Activated T-helper 1 cell treated with anti-CD3 and anti-CD28 coated beads, Interleukin-2, amount 50 U/mL, for 16 hours (primary cell): ENCODE measurements at places on chromosomes 1 and 21.

GRCh38 chr21:44868707-44869106 lies 4.8 kb downstream of the PTTG1IP start:
- DNase-seq = no peak

DNA sequence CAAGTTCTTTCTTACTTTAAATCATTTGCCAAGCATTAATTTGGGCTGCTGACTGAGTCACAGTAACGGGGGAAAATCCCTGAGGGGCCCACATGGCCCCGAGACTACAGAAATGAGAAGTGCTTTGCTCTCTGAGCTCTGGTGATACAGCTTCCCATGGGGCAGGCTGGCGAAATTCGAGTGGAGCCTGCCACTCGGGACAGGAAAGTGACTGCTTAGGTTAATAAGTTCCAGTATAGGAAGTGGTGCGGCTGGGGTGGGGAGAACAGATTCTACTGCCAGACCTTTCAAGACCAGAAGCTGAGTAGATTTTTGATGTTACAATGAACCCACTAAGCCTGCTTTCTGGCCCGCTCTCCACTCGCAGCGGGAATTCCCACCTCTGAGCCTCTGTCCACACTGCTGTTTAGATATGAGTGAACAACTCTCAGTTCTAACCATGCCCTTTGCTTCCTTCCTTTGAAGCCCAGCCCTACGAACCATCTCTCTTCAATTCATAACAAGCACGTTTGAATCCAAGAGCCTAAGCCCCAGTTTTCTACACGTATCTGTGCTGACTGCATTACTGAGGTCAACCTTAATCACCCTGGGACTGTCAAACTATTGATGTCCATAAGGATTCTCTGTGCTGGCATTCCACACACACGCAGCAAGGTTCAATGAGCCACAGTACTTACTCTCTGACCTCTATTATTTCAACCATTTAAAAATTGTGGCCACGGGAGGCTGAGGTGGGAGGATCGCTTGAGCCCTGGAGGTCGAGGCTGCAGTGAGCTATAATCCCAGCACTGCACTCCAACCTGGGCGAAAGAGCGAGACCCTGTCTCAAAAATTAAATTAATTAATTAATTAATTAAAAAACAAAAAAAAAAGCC lies 9.6 kb downstream of the ZBTB17 start:
- DNase-seq = no peak

DNA sequence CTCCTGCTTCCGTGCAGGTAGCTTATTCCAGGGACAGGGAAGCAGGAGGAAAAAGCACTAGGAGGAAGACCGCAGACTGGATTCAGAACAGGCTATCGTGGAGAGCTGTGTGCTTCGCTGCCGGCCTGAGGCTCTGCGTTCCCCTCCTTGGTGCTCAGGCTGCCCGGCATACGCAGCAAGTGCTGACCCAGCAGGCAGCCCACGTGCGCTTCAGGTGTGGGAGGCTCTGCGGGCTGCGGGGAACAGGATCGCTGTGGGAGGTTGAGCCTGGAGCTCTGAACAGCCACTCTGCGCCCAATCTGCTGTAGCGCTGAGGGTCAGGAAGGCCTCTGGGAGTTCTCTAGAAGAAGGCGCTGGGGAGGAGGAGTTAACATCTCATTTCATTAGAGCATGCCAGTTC lies 27.9 kb downstream of the DOP1B start:
- DNase-seq = no peak

- no peak for DNase-seq
Measured at GRCh38 chr1:231414260-231415016, 7.6 kb downstream of the EGLN1 start.

DNA sequence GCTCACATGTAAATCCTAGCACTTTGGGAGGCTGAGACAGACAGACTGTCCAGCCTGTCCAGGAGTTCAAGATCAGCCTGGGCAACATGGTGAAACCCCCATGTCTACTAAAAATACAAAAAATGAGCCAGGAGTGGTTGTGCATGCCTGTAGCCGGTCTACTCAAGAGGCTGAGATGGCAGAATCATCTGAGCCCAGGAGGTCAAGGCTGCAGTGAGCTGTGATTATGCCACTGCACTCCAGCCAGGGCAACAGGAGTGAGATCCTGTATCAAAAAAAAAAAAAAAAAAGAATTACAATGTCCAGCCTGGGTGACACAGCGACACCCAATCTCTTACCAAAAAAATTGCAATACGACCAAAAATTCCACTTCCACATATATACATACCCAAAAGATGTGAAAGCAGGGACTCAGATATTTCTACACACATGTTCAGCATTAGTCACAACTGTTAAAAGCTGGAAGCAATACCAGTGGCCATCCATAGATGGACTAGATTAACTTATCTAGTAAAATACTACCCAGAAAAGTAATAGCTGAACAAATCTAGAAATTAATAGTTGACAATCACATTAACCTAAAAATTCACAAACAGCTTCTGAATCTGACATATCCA lies 49.2 kb downstream of the ASH1L start:
- DNase-seq = no peak
